ENCODE measurements at places on chromosomes 2 and 18.
A peak's percentile ranks its signal among the peaks of the same experiment; 100 is the strongest.

DNA sequence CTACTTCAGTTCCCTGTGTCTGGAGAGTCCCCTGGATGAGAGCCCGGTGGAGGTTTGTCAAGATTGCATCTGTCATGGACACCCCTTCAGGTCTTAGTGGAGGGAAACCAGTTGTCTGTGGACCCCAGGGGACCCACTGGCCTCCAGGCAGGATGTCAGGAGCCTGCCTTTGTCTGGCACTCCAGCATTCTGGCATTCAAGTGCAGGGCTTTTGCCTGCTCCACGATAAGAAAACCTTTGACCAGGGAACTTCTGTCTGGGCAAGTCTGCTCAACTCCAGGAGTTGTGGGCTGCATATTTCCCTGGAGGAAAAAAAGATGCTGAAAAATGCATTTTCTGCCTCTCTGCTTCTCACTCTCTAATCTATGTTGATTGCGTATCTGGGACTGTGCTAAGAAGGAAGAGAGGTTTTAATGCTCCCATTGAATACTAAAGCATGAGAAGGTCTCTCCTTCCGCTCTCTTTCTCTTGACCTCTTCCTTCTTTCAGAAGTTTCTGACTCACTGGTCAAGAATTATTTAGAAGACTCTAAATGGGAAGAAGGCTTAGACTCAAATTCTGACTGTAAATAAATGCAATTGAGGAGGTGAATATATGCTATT, 104.5 kb downstream of the MMADHC start:
- no peak for DNase-seq

DNA sequence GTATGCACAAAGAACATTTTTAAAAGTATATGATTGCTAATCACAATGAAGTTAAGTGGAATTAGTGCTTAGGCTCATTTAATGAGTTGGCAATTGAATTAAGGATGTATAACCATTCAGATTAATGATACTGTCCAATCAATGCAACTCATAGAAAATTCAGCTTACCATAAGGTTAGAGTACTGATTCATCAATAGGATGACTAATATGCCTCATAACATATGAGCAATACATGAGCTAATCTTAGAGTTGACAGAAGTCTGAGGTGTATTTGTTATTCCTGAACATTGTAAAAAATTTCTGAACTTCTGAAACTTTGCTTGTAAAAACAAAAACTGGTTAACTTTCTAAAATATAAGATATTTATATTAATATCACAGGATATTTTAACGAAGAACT, 118.3 kb upstream of the NETO1 start:
- no peak for DNase-seq

GRCh38 chr18:59268721-59269562, 4.3 kb downstream of the RAX start:
- peak; percentile 49 for DNase-seq

GRCh38 chr18:61132031-61132430, 201.2 kb upstream of the CDH20 start:
- DNase-seq: no peak

DNA sequence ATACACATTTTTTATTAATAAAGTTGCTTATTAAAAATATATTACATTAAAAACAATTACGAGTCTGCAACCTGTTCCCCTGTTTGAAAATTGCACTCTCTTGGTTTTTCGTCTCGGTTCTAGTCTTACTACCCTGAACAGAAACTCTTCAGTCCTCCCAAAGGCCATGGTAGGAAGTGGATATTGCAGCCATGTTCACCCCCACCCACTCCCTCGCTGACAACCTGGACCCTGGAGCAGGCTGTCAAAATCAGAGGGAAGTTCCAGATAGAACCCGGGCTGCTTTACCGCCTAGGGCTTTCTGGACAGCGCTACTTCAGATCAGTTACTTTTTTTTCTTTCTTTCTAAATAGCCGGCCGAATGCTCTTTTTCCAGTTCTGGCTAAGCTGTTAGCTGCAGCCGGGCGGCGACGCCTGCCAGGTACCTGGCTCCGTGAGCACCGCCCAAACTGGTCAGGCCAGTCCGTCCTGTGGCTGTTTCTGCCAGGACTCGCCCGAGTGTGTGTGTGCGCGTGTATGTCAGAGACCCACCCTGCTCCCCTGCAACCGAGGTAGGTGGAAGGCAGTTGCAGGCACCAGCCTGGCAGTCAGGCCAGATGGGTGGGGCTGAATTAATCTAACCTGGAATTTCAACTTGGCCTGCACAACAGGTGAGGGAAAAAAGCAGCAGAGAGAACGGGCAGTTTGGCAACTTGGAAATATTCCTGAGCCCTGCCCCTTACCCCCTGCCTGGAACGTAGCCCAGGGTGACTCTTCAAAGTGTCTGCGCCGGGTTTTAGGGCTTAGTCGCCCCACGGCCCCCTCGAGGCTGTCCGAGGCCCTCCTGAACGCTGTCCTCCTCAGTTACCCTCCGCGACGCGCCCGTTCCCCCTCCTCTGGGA, 1.1 kb upstream of the TET3 start:
- no peak for DNase-seq

GRCh38 chr18:14945984-14946383, 198.0 kb downstream of the ANKRD30B start:
- no peak for DNase-seq

DNA sequence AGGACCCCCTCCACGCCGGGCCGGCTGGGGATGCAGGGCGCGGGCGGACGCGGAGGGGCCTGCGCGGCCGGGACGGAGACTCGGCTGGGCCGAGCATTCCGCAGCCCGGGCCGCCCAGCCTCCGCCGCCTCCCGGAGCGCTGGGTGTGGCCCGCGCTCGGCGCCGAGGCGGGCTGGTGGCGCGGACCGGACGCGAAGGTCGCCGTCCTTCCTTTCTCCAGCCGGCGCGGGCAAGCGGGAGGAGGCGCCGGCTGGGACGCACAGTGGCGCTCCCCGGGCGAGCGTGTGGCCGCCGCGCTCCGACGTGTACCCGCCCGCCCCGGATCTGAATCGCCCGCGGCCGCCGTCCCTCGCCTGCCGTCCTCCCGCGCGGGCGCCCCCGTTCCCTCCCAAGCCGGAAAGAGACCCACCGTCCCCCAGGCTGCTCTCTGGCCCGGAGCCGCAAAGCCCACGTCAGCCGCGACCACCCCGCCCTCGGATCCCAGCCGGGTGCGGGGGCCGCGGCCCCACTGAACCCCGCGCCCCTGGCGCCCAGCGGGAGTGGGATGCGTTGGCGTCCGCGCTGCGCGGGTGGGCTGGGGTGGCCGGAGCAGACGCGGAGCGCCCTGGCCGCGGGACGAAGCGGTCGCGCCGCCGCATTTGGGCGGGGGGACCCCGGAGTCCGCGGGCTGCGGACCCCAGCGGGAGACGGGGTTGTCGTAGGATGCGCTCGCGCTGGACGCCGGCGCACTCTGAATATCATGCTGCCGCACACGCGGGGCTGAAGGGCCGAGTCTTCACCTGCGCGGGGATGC, 634 bp downstream of the SPATS2L start:
- DNase-seq: no peak

GRCh38 chr2:171432969-171433762, 624 bp downstream of the METTL8 start:
- DNase-seq: peak; percentile 54

DNA sequence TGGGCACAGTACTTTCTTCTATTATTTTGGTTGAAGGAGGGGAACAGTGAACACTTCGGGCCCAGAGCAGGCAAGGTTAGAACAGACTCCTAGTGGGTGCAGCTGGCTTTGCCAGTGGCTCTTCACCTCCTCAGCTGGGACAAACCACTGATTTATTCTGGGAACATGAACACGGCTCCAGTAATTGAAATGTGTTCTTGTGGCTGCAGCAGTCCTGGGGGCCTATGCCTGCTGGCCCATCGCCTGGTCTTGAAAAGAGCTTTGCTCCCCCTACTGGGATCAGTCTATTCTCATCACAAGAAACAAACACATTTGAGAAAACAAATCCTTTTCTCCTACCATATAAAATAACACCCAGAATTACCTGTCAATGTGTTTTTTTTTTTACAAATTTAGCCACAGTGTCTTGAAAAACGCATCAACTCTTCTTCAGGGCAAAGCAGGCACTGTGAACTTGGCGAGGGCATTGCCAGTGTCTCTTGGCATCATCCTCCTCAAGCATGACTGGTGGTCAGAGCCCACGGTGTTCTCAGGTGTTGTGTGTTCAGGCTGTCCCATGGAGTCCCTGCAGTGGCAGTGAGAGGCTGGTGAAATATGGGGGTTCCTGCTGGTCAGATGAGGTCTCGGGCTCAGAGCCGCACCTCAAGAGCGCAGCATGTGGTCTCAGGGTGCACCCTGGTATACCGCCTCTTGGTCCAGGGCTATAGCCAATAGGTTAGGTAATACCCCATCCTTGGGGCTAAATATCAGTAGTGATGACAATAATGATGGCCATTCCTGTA, 51.3 kb downstream of the RNF144A start:
- no peak for DNase-seq

GRCh38 chr2:43851011-43851980, 12.5 kb downstream of the ABCG8 start:
- DNase-seq: no peak

- DNase-seq: no peak
Measured at GRCh38 chr2:195498839-195499490, 158.1 kb upstream of the SLC39A10 start.

GRCh38 chr2:78535395-78535794, 490.1 kb upstream of the REG3G start:
- DNase-seq: no peak

GRCh38 chr18:74367905-74368304, 52.3 kb downstream of the C18orf63 start:
- no peak for DNase-seq

DNA sequence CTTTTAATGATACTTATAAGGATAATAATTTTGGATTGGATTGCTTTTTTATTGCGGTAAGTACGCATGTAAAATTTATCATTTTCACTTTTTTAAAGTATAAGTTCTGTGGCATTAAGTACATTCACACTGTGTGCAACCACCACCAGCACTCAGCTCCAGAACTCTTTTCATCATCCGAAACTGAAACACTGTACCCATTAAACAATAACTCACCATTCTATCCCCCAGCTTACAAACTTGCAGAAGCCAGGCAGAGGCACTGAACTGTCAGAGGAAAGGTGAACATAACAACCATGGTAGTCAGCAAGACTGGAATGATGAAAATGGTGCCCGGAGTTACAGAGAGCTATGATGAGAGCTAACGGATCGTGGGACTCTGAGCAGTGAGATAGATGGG, 465.9 kb downstream of the ADCYAP1 start:
- no peak for DNase-seq

DNA sequence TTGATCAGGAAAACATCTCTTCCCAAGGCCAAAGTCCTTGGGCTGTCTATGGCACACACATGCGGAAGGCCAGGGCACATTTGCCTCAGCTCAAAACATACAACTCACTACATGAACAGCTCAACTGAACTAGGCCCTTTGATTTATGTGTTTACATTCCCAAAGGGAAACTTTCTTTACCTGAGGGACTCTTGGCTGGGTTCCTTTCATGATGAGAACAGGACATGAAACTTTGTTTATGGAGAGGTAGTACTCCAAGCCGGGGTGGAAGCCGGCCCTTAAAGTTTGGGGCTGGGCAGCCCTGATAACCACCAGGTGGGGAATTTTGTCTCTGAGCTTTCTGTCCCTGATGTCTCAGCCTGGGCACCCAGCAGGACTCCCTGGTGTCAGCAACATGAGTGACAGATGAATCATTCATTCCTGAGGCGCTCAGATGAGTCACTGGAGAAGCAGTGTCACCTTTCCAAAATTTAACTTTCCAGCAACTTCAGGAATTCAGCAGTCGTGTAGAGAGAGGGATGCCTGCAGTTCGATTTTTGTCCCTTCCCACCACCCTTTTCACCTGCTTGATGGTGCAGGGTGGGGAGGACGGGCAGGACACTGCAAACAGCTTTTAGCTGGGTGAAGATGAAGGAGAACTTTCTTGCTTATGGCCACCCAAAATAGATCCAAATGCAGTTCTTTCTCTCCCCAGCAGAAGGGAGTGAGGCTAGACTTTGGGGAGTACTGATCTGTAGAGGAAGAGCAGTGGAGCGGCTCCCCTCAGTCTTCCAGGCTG, 331.6 kb downstream of the DYSF start:
- DNase-seq: no peak

DNA sequence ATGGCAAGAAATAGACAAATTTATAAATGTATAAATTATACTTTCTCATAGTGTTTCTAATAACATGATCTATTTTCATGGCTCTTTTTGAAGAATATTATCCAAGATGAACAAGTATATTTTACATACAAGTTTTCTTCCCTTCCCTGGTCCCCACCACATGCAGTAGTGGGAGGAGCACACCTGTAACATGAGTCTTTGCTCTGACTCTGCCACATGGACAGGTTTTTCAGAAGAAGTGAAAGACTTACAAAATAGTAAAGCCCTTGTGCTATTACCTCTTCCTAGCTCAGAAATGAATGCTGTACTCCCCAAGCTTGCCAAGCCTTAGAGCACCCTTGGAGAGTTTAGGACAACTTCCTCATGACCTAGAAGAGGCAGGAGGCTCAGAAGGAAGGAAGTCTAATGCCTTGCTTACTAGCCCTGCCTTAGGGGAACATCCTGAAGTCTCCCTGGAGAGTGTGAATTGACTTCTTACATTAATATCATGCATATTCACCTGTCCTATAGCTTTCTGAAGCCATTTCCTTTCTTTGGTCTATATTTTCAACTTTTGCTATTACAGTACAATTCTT, 18.4 kb downstream of the MXD1 start:
- DNase-seq: no peak

DNA sequence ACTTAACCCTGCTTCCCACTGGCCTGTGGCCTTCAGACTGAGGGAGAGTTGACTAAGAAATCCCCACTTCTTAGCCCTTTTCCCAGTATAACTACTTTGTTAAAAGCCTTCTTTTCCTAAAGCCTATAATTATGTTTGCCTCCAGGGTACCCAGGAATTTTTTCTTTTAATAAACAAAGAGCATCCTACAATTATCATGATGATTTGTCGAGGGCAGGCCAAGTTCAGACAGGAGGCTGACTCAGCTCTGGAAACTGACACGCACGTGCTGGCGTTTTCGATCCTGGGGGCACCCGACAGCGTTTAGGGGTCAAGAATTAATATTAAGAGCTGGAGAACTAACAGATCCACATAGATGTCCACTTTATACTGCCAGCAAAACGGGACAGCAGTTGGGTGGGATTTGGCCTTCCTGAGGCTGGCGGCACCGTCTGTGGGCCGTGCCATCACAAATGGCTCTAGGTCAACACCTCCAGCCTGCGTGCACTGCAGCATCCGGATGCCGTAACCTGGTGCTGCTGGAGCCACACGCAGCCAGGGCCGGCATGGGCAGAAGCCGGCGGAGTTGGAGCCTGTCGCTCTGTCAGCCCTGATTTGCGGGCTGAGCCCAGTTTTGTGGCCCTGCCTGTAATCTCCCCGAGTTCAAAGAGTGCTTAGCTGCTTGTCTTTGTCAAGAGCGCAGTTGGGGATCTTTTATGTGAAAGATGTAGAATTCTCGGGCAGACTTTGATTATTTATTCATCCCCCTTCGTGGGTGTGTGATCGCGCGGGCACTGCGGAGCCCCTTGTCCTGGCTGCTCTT, 191.0 kb downstream of the GLI2 start:
- no peak for DNase-seq

- no peak for DNase-seq
Measured at GRCh38 chr2:210233487-210233886, 8.2 kb upstream of the ACADL start.

Measured in NCI-H1092 treated with DMSO at 0.1 percent for 48 hours (cell line).